ENCODE measurements at places on chromosomes 2 and 18. TPM values are rescaled to one million over a fixed set of nuclear protein-coding genes. Genes with fewer than 3 reads are reported as not detected.

The SPATA3 gene
- total RNA-seq = not detected

GRCh38 chr18:50562686-50563085 lies 2.8 kb downstream of the MAPK4 start:
- DNase-seq = no peak

- no peak for DNase-seq
Observed at GRCh38 chr2:45911538-45911937, 260.1 kb downstream of the PRKCE start.

- no peak for DNase-seq
Observed at GRCh38 chr2:146721486-146721885, 1123.3 kb upstream of the ACVR2A start.

The FBXO48 gene
- total RNA-seq = 2.1 TPM

DNA sequence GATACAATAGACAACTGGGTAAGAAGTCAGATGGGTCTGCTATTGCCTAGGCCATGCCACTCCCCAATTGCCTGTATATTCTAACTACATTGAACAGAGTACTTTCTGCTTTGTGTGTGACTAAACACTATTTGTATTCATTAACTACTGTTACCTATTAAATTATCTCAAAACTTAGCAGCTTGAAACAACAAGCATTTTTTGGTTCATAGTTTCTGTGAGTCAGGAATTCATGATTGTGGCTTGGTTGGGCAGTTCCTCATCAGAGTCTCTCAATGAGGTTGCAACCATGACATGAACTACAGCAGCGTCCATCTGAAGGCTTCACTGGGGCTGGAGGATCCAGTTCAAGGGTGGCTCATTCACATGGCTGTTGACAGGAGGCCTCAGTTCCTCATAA lies 205.7 kb downstream of the EN1 start:
- no peak for DNase-seq

The SERPINB12 gene
- total RNA-seq = not detected

The ETAA1 gene
- 9.8 TPM for total RNA-seq

- DNase-seq = no peak
Observed at GRCh38 chr2:63775191-63775590, 66.5 kb upstream of the UGP2 start.

GRCh38 chr18:51235009-51235789 lies 37.7 kb upstream of the MEX3C start:
- no peak for DNase-seq

DNA sequence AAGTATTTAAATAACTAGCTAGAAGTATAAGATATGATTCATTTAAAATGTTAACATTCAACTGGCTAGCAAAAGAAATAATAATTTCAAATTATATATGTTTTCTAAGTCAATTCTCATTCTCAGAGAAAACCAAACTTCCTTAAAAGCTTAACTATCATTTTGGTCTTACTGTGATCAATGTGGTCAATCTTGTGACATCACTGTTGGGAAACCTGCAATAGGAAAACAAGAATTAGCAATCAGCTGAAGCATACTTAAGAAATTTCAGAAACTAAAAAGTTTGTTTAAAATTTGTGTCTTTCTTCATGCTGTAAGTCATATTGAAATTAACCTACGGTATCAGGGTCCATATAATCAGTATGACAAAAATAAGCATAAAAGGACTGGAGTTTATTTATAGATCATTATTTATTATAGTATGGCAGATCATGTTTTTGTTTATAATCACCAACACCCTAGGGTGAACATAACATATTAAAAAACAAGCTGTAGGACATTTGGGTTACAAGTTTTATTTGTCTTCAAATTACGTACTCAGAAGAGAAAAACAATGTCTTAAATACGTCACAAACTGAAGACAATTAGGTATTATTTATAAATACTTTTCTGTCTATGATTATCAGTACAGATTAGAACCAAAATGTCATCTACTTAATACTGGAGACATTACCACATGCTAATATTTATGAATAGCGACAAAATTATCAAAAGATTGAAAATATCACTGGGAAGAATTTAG lies 60.5 kb downstream of the BAZ2B start:
- no peak for DNase-seq

- DNase-seq = no peak
Observed at GRCh38 chr2:30259827-30260679, 28.7 kb downstream of the LBH start.

The LTBP1 gene
- total RNA-seq = 13.5 TPM

- no peak for DNase-seq
Observed at GRCh38 chr2:120805602-120806001, 69.9 kb downstream of the GLI2 start.

DNA sequence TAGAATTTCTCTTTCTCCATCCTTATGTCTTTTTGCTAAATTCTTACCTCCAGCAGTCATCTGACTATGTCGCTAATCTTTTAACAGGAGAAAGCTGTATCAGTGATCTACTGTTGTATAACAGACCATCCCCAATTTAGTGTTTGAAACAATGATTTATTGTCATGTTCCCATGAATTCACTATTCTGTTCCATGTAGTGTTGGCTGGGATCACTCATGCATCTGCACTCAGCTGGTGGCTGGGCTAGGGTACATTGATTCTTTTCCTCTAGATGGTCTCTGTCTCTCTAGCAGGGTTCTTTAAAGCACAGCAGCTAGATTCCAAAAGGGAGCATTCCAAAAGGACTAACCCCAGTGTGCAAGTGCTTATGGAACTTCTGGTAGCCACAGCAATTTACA lies 184.2 kb upstream of the FANCL start:
- DNase-seq = no peak

DNA sequence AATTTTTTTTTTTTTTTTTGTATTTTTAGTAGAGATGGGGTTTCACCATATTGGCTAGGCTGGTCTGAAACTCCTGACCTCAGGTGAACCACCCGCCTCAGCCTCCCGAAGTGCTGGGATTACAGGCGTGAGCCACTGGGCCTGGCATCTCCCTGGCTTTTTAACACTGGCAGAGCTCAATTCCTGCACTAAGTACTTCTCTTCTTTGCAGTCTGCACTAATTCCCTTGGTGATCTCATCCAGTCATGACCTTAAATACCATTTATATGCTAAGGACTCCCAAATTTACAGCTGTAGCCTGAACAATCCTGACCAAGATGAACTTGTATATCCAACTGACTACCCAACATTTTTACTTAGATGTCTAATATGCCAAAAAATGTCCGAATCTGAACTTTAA lies 10.2 kb downstream of the PREPL start:
- no peak for DNase-seq

- no peak for DNase-seq
Observed at GRCh38 chr2:236946871-236947270, 138.8 kb upstream of the COPS8 start.

DNA sequence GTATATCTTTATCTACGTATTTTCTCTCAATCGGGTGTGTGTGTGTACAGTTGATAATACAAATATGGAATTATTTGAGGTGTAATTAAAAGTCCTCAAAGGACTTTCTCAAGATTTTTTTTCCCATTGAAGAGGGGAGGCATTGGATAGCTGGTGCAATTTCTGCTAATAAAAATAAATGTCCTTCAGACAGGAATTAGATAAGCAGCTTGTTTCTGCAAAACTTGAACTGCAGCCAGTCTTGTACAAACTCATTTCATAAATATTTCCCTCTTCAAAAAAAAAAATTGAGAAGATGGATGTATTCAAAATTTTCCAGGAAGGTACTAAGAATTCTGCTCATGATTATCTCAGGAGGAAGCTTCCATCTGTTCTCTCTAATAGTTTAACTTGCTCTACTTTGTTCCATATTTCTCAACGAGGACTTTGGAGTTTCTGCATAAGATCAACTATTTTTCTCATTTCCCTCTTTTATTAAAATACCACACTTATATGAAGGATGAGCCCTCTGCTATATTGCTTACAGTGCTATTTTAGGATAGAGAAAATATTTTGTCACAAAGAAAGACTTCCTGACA lies 33.0 kb upstream of the GLS start:
- DNase-seq = no peak

The HOXD13 gene
- not detected for total RNA-seq

DNA sequence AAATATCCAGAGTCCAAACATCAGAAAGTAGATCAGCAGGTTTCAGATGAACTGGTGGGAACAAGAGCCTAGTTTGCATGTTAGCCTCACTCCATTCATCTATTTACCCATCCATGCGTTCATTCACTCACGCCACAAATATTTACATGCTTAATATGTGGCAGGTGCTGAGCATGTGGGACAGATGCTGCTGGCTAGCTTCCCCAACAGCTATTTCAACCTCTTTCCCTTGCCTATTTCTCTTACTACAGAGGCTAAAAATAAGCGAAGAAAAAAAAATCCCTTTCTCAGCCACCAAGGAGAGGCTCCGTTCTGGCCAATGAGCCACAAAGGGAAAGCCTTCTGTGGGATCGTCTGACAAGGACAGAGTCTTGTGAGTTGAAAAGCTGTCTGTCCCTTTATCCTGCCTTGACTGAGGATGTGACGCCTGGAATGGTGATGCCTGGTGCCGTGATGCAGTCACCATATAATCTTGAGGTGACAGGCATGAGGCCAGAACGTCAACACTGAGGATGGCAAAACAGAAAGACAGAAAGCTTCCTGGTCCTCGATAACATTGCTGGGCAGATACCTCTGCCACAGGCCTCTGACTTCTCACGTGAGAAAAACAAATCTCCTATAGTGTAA lies 78.2 kb downstream of the KCTD1 start:
- DNase-seq = no peak

The OTOF gene
- total RNA-seq = 0.56 TPM

The ZNF514 gene
- total RNA-seq = 50.3 TPM

DNA sequence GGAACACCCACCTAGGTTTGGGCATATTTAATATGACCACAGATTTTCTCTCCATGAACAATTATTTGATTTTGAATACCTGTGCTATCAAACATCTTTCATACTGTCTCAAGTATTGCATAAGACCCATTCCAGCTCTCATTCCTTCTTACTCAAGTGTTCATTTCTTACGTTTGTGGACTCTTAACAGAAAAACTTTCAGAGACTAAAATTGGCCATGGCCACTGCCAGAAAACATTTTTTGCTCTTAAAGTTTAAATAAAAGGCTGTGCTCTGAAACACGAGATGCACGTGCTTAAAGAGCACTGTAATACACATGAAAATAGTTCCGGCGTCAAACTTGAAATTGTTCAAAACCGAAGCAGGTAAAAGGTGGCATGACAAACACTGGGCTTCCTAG lies 89.3 kb downstream of the LIMS1 start:
- DNase-seq = no peak

- DNase-seq = no peak
Observed at GRCh38 chr2:124804014-124804940, 779.2 kb downstream of the CNTNAP5 start.

GRCh38 chr2:15313657-15314056 lies 247.5 kb downstream of the NBAS start:
- no peak for DNase-seq

DNA sequence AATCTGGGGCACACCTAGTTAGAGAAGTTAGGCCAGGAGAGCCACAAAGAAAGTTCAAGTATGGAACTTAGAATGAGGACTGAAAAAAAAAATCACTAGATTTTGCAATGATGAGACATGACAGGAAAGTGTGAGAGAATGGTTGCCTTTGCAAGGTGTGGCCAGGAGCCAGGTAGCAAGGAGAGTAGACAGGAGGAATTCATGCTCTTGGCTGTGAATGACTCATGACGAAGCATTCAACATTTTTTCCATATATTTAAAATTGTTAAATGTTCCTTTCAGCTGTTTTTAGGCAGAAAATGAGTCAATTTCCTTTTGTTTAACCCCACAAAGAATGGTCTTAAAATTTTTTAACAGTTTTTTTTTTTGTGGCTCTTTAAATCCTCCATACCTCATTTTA lies 636.9 kb downstream of the PLCL1 start:
- no peak for DNase-seq

The KLHL30 gene
- total RNA-seq = 0.17 TPM

DNA sequence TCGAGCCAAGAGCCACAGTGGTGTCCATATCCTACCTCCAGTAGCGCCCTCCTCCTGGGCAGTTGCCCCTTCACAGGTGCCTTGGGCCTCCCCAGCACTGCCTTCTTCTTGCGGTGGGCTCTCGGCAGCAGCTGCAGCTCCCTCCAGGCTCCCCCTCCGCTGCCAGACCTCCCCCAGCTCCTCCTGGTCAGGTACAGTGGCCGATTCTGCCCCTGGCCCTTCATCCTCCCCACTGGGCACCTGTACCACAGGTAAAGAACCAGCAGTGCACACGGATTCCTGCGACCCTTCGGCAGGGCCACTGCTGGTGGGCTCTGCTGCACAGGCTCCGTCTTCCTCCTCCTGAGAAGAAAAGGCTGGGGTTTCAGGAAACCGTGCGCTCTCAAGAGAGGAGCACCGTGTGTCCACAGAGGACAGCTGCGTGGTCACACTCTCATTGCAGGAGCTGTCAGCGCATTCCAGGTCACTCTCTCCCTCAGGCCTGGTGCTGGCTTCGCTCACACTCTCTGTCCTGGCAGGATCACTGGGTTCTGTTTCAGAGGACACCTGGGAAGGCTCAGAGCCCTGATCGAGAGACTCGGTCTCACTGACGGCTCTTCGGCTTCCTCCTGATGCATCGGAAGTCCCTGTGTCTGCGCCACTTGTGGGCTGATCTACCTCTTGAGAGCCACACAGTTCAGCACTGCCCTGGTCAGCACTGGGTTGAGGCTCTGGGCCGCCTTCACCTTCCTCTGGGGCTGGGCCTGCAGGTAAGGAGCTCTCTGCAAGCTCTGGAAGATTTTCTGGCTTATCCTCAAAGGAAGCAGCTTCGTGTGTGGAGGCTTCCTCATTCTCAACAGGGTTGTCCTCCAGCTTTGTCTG lies 147.4 kb upstream of the STK17B start:
- no peak for DNase-seq

GRCh38 chr2:221112744-221113143 lies 459.4 kb downstream of the EPHA4 start:
- no peak for DNase-seq

The WNT10A gene
- total RNA-seq = 1.2 TPM

DNA sequence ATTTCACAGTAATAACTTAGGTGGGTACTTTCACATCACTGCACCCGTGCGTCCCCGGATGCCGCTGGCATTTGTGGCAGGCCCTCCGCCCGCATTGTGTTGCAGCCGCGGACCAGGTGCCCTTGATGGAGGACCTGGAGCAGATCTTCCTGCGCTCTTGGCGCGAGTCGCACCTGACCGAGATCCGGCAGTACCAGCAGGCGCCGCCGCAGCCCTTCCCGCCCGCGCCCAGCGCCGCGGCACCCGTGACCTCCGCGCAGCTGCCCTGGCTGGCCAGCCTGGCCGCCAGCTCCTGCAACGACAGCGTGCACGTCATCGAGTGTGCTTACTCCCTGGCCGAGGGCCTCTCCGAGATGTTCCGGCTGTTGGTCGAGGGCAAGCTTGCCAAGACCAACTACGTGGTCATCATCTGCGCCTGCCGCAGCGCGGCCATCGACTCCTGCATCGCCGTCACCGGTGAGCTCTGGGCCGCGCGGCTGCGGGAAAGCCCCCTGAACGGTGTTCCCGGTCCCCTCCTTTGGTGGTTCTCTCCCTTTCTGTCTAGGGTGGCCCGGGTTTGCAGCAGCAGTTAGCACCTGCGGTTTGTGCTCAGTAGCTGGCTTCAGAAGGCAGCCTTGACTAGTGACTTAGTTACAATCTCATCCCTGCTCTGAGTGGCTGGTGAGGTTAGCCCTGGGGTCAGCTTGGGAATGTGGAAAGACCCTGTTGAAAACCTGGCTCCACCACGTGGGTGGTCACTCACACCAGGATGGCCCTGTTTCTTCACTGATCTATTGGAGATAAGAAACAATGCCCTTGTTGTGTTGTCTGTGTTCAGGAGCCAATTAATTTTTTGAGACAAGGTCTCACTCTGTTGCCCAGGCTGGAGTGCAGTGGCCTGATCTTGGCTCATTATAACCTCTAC lies 59.1 kb downstream of the GREB1 start:
- DNase-seq = no peak

The LOXHD1 gene
- 5.5 TPM for total RNA-seq

GRCh38 chr18:44883671-44884070 lies 203.0 kb downstream of the SETBP1 start:
- DNase-seq = no peak

GRCh38 chr2:95761556-95761955 lies 169.8 kb downstream of the TRIM43 start:
- no peak for DNase-seq

All from dorsolateral prefrontal cortex (tissue), 122 donors.